ENCODE measurements at places on chromosomes 3 and 15.

GRCh38 chr15:74724570-74725224 is 631 bp downstream of the CYP1A1 start:
- no peak for DNase-seq

GRCh38 chr15:52699457-52699856 is 20.3 kb upstream of the ATOSA start:
- no peak for DNase-seq

DNA sequence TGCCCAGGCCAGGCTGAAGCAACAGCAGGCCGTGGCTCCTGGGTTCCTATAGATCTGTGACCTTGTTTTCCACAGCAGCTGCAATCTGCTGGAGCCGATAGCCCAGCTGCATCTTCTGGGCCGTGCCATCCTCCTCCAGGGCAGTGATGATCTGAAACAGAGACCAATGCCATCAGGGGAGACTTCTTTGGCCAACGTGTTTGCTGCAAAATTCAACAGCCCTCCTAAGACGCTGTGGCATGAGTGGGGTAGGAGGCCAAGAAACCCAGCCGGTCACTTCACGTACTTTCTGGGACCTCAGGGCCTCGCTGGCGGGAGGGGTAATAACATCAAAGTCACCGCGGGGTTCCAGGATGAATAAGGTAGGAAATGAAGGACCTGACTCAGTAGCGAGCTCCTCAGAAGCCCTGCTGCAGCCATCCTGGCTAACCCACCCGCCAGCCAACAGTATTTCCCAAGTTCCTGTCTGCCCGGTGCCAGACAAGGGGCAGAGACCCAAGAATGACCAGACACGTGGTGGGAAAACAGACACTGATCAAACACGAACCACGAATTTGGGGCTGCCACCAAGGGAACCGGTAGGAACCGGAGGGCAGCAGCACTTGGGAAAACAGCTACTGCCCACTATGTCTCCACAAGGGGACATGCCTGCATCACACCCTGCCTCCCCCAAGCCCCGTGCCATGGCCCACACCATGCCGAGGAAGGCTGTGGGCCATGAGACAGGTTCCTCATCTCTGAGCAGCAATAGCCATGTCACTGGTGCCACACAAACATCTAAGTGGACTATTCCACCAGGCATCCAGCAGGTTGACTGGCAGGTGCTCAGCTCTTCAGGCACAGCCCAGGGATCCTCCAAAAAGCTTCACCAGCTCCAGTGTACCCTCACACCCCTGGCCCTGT is 25.2 kb downstream of the PLXNB1 start:
- DNase-seq, result no peak

DNA sequence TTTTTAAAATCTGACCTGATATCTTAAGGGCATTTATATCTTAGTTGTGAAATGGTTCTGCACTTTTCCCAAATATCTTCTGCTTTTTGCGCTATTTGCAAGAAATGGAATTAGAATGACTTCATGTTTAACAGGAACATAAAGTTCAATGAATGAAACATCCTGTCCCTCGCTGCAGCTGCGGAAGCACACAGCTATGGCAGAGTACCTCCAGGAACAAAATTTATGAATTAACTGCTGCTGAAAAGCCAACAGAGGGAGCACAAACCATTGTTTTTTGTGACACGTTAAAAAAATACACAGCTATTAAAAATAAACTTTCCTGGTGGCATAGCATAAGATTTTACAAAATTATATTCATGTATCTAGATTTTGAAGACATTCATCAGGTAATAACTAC is 404.4 kb upstream of the MDFIC2 start:
- no peak for DNase-seq

GRCh38 chr3:45553469-45553974 is 41.0 kb upstream of the LIMD1 start:
- DNase-seq, result no peak

DNA sequence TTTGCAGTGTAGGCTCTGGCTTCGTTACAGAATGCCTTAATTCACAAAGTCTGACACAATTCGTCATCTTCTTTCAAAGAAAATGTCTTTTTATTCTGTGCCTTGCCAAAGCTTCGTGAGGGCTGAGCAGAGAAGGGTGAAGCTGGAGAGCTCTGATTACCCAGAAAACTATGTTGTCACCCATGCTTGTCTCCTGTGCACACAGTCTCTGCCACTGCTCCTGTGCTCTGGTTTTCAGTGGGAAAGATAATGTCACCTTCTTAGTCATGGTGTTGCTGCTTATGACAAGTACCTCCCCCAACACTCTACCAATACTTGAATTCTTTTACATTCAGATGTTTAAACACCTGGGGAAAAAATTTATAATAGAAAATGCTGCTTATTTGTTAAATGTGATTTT is 509.2 kb upstream of the GRM7 start:
- no peak for DNase-seq

- DNase-seq, result no peak
Observed at GRCh38 chr3:3023111-3023745, 86.9 kb downstream of the IL5RA start.

- DNase-seq, result no peak
Observed at GRCh38 chr3:37221407-37221806, 47.0 kb upstream of the LRRFIP2 start.

- peak; percentile 50 for DNase-seq
Observed at GRCh38 chr3:134294302-134295280, 43.9 kb upstream of the RYK start.

DNA sequence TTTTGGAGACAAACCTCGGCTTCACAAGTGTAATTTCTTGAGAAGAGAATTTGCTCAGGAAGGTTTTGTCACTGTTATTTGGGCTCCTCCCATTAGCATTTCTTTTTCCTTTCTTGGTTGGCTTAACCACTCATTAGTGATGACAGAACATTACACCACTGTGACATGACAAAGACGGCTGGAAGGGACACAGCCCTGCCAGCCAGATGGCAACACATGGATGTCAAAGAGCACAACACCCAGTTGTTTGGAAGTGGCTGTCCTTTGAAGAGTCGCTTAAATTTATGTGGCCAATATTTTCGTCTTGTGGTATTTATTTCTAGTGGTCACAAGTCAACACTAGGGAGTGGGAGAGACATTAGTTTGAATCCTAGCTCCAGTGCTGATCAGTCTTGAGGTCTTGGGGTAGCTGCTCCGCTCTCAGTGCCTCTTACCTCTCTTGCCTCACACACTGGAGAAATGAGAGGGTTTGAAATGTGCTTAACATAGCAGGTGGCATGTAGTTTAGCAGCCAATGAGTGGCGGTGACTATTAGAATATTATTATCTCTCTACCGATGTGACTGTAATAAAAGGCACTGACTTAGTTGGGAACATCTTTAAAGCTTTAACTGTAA is 92.8 kb downstream of the FRMD4B start:
- DNase-seq, result no peak

DNA sequence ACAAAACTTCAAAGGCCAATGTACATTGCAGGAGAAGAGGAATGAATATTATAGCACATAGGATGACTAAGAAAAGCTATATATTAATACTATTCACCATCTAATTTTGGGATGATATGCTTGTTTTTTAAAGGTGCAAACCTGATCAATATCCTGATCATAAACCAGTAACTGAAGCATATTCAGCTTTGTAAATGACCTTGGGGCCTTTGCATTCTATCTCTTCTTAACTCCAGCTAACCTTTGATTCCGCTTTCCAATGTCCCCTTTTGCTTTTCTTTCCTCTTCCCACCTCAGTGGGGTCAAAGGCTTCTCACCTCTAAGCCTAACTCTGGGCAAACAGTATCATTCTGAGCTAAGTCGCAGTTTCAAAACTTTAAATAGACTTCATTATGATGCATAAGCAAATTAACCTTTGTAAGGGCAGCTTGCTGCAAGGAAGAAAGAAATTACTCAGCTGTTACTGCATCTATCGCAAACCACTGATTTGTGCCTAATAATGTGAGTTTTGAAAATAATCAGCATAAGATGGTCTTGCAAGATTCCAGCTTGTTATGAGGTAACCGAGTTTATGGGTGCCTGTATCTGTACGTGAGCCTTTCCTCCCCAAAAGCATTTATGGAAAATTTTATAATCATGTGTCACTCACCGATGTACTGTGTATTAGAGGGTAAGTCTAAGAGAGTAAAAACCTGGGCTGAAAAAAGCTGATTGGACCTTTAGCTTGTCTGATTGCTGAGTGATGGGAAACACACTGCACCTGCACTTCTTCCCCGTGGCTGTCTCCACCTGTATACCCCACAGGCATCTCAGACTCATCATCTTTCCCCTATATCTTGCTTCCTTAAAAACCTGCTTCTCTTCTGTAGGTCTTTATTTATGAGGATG is 116.8 kb downstream of the TPRG1 start:
- DNase-seq, result no peak

DNA sequence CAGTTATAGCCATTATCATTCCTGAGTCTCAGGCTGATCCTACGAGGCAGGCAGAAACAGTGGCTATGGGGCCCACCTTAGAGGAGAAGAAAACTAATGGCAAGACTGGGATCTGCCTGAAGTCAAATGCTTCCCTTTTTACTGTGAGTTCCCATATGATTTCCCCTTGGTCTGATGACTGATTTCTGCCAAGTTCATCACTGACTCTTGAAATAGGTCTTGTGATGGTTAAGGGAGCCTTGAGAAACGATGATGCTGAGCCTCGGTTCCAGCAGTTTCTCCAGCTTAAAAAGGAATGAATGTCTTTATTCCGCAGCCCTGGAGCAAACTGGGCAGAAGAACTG is 29.4 kb upstream of the LDHAL6B start:
- DNase-seq, result no peak

GRCh38 chr3:42780892-42781700 is 8.0 kb upstream of the CCDC13 start:
- peak; percentile 61 for DNase-seq

GRCh38 chr3:67947808-67948508 is 293.5 kb upstream of the SUCLG2 start:
- DNase-seq, result no peak

GRCh38 chr3:12601072-12601471 is 44.2 kb downstream of the MKRN2 start:
- DNase-seq, result no peak

DNA sequence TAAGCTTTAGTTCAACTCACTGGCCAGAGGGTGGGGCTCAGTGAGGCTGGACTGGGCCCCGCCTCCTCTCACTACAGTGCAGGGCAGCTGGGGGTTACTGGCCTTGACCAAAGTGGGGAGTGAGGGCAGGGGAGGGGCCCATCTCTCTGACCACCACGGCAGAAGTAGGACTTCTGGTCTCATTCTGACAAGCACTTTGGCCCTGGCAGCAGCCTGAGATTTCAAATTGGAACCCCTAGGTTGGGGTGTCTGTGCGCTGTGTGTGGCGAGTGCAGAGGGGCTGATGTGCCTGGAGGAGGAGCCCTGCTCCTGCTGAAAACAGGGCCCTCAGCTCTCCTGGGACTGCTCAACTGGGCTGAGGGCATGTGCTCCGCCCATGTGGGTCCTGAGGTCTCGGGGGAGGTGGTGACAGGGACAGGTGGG is 60.3 kb upstream of the RPL32 start:
- DNase-seq, result peak; percentile 28

GRCh38 chr15:81410318-81410753 is 36.3 kb upstream of the TMC3 start:
- peak; percentile 69 for DNase-seq

DNA sequence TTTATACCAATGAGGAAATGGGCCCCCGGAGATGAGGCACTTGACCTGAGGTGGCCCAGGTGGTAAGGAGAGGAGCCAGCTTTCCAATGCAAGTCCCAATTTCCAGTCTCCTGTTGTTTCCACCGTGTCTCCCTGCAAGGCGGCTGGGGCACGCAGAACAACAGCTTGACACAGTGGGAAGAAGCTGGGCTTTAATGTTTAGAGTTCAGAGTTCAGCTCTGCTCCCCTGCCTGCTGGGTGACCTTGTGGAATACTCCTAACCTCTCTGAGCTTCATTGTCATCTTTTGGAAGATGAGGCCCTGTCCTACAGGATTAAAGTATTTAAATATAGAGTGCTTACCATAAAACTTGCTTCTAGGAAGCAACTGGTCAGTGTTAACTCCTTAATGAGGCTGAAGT is 80.3 kb downstream of the SMAD3 start:
- DNase-seq, result no peak

- no peak for DNase-seq
Observed at GRCh38 chr3:129353589-129353941, 74.9 kb downstream of the EFCAB12 start.

GRCh38 chr3:64188810-64189560 is 36.3 kb downstream of the PRICKLE2 start:
- no peak for DNase-seq

DNA sequence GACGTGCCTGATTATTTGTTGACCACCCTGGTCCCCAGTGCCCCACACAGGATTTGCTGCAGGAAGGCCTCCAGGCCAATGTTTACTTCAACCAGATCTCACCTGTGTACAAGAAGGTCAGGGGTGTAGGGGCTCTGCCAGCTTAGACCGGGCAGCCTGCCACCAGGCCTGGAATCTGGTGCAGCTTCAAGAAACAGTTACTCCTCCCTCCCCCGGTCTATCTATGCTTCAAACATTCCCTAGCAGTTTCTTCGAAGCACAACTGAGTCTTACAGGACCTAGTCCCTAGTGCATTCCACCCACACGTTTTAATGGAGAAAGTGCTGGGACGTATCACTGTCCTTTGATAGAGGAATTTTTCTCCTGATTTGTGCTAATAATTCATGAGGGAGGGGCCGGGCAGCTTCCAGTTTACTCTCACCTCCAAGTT is 8.0 kb downstream of the SH3BP5 start:
- DNase-seq, result no peak

DNA sequence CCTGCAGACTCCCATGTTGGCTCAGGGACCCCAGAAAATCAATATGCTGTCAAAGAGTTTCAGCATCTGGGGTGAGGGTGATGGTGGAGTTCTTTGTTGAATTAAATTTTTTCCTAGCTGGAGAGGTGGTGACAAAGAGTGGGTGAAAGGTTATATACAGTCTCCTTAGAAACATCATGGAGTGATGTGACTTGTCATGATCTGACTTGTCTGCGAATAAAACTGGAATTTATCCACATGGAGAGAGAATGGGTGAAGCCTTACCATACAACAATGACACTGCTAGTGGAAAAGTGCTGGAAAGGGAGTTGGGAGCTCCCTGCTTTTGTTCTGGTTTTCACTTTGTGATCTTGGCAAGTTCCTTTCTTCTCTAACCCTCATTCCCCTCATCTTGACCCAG is 75.0 kb downstream of the ARNT2 start:
- DNase-seq, result no peak

DNA sequence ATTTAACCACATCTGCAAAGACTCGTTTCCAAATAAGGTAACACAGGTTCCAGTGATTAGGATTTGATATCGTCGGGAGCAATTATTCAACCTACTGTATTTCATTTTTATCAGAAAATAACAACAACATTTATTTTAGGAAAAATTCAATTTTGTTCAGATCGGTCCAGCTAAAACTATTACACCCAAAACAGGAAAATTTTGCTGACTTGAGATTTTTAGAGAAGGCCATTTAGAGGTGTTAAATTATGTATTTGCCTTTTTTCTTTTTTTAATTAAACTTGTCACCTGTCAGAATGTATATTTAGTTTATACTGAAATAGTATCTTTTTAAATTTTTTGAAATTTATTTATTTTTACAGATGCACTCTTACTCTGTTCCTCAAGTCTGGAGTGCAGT is 81.3 kb downstream of the ARHGAP31 start:
- no peak for DNase-seq

GRCh38 chr3:39278616-39278935 is 1.3 kb downstream of the CX3CR1 start:
- DNase-seq, result no peak

All from GDM1 (cell line).